Cortex of kidney (tissue), 1 donor: ENCODE measurements at places on chromosomes 7 and 10.

DNA sequence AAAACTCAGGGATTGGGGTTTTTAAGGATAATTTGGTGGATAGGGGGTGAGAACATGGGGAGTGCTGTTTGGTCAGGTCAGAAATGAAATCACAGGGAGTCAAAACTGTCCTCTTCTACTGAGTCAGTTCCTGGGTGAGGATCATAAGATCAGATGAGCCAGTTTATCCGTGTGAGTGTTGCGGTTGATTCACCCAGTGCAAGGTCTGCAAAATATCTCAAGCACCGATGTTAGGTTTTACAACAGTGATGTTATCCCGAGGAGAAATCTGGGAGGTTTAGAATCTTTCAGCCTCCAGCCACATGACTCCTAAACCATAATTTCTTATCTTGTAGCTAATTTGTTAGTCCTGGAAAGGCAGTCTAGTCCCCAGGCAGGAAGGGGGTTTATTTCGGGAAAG is 31.7 kb upstream of the AGR2 start:
- DNase-seq: no peak

- DNase-seq: no peak
Measured at GRCh38 chr7:15674586-15674985, 11.9 kb downstream of the MEOX2 start.

- DNase-seq: no peak
Measured at GRCh38 chr10:43939389-43939938, 290.8 kb upstream of the ZNF32 start.

DNA sequence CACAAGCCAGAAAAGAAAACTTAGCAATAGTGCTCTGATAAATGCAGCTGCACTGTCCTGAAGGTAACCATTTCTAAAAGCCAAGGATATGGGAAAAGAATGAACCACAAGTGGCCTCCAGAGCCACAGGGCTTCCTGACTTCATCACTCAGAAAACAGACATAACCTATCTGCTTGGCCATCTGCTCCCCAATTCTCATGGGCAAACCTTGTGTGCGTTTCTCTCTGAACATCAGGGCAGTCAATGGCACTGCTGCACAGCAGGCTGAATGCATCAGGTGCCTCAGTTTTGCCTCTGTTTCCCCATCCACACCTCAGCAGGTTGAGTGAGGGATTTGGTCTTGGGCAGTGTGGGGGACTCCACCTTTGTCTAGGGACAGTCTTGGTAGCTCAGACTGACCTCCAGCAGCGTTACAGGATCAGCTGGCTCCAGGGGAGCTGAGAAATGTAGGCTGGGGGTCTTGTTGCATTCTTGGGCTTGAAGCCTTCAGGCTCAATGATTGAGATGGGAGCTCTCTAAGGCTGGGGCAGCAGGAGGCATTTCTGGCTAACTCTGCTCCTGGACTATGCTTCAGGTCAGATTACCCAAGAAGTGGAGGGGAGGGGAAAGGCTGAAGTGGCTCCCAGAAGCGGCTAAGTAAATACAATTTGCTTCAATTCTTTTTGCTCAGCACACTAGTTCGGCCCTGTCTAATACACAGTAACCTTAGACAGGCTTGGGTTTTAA is 23.6 kb upstream of the PDLIM1 start:
- DNase-seq: no peak

DNA sequence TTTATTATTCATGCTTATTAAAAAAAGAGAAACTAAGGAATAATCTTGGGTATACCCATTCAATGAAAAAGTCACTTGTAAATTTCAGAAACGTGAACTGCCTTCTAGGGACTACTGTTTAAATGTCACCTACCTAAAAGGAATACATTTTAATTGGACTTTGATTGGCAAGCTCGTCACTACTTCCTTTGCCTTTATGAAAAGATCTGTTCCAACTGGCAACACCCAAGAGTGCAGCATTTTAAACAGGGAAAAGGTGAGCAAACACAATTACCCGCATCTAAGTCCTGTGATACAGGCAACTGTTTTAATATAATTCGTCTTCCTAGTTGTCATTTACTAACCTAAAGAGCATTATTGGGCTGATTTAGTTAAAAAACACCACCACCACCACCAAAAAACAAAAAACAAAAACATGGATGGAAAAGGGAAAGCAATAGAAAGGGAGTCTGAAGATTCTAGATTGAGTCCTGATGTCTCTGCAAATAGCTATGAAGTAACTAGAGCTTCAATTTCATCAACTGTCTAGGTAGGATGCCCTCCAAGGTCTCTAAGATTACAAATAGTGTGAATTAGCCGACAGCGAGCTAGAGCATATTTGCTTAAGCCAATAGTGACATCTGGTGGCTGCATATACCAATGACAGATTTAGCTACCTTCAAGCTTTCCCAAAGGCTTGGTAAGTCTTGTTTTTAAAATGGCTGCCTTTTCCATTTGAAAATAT is 33.8 kb upstream of the ICA1 start:
- no peak for DNase-seq

DNA sequence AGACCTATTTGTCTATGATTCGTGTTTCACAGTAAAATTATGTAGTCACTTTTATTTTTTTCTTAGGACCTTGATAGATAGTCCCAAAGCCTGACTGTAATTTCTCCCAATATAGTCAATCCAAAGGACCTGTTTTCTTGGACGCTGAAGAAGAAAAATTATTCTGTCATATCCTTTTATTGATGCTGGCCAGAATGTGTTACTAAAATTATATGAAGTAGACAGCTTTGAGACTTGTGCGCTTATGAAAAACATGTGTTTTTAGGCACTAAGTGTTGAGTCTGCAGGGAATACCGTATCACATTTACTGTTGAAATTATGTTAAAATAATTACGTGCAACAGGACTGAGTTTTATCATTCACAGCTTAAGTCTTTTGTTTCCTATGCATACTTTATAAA is 17.9 kb downstream of the TES start:
- DNase-seq: no peak

DNA sequence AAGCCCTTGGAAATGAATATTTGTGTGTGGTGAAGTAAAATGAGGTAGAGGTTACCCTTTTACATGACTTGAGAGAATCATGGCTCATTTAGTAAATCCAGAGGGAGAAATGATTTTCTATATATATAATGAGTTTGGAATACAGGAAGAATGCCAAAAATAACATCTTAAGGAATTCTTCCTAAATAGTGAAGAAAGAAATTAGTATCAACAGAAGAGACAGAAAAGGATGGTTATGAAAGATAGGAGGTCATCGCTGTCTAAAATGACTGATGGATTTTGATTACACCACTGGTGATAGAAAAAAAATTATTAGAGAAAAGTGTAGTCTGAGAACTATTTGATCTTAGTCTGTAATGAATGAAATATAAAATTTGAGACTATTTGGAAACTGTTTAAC is 283.0 kb downstream of the ADK start:
- no peak for DNase-seq

GRCh38 chr10:42801135-42801534 is 18.5 kb downstream of the BMS1 start:
- no peak for DNase-seq

- no peak for DNase-seq
Measured at GRCh38 chr10:115117301-115117700, 24.1 kb downstream of the ATRNL1 start.

DNA sequence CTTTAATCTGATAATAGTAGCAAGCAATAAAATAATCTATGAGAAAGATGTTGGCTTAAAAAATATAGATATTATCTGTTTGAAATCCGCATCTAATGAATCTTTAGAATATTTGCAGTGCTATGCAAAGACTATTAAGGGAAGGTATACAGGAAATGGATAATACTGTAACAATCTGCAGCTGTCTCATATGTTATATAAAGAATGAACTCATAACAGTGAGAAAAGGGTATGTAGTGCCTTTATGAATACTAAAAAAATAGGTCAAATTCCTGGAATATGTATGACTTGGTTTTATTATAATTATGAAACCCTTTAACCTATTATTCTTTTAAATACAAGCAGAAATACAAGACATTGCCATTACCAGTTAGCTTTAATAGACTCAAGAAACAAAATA is 105.1 kb upstream of the GPR22 start:
- DNase-seq: no peak

DNA sequence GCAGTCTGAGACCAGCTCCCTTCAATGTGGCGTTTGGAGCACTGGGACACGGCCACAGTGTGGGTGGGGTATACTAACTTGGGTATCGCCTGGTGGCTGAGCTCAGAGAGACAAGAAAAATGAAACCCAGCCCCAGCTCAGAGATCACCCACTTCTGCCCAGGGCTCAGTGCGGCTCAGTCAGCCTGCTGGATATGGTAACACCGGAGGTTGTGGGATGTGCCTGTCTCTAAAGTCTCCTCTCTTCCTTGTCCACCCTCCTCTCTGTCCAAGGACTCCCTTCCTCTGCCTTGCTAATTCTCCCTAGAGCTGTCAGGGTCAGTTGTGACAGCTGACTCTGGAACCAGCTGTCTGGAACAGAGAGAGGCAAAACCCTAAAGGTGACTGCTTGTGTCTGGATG is 149.1 kb downstream of the PTPN20 start:
- DNase-seq: no peak

DNA sequence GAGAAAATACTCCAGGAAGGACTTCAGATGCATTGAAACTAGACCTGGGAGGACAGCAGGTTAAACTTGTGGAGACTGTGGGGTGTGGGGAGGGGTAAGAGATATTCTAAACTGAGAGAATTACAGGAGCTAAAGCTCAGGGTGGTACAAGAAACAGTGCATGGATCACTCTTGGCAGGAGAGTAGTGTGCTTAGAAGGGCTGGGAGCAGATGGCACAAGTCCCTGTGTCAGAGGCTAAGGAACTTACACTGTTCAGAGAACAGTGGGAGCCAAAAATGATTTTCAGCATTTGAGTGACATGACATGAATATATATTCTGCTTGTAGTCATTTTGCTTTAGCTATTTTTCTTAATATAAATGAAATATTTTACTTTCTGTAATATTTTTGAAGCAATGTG is 36.0 kb upstream of the LAMB1 start:
- no peak for DNase-seq

GRCh38 chr7:95322854-95323253 is 1.5 kb downstream of the PON1 start:
- no peak for DNase-seq

- no peak for DNase-seq
Measured at GRCh38 chr7:31066516-31067130, 14.5 kb downstream of the ADCYAP1R1 start.

DNA sequence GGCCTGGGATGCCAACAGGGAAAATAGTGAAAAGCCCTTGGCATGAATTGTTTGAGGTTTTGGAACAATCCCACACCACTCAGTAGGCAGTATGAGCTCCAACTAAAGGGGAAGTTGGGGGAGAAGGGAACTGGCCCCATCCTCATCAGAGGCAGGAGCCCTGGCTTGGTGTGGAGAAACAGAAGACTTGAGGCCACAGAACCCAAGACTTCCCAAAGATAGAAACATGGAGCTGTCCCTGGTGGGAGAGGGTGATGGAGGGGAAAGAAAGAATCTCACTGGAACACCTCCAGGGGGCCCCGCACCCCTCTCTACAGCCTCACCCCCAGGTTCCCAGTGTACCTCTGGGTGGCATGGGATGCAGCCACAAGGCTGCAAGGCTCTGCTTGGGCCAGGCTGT is 85.7 kb downstream of the VSTM4 start:
- DNase-seq: no peak

- DNase-seq: no peak
Measured at GRCh38 chr10:87760195-87760905, 57.7 kb downstream of the ATAD1 start.

DNA sequence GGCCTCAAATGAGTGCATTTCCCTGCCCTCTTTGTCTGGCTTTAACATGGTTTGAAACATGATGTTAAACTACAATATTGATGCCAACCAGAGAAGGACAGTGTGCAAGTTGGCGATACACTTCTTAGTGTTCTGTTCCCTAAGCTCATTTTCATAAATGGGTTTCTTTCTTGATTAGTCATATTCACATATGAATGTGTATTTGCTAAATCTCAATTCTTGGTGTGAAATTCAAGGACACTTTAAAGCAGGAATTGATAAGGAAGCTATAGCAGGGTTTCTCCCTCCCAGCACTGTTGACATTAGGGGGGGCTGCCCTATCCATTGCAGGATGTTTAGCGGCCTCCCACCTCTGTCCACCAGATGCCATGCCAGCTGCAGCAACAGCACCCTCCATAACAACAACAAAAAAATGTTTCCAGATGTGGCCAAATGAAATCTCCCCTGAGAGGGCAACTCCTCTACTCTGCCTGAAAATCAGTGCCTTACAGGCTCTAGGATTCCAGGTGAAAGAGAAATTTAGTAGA is 13.1 kb downstream of the CCNY start:
- DNase-seq: no peak

- no peak for DNase-seq
Measured at GRCh38 chr10:89837165-89838043, 136.0 kb downstream of the KIF20B start.

- no peak for DNase-seq
Measured at GRCh38 chr7:96040250-96040772, 268.0 kb downstream of the DYNC1I1 start.

- DNase-seq: no peak
Measured at GRCh38 chr7:117755136-117755535, 118.1 kb downstream of the CTTNBP2 start.
